ENCODE measurements at places on chromosomes 3 and 15. TPM values are rescaled to one million over a fixed set of nuclear protein-coding genes. Genes with fewer than 3 reads are reported as not detected.

Gene SHF
- 3.8 TPM for total RNA-seq

Gene GOLGA6L9
- 0.69 TPM for total RNA-seq

Gene PPP4R2
- 82.3 TPM for total RNA-seq

Gene EHHADH
- 9.8 TPM for total RNA-seq

Gene OIP5
- 26.0 TPM for total RNA-seq
